Stimulated activated CD8-positive, alpha-beta memory T cell treated with anti-CD3 and anti-CD28 coated beads, Interleukin-7, amount 100 ng/mL, for 1 hour (primary cell): ENCODE measurements at places on chromosomes 6 and 20.

DNA sequence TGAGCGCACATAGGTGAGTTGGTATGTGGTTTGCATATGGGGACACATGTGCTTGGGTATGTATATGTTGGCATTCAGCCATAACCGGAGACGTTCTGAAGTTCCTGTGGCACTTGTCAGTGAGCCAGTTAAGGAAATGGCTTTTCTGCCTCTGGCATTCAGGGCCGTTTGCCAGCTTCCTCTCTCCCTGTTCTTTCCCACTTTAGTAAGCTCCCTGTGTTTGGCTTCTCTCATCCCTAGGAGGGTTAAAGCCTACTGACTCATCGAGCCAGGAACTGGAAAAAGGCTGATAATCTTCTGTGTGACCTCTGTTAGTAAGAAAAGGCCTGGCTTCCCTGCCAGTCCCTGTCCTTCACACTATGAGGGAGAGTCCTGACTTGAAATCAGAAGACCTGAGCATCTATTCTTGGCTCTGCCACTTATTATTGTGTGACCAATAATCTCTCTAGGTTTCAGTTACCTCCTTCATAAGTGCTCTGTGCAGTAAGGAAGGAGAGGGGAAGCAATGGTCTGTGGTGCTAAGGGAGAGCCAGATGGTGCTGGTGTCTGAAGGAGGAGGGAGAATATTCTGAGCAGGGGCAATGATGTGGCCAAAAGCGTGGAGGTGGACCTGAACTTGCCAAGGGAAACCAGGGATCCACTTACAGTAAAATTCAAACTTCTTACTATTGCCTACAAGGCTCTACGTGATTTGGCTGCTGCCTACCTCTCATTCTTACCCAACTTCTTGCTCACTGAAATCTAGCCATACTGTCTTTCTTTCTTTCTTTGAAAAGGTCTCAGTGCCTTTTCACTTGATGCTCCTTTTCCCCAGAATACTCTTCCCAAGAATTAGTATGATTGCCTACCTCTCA, 31.4 kb downstream of the ACSS2 start:
- DNase-seq = no peak

DNA sequence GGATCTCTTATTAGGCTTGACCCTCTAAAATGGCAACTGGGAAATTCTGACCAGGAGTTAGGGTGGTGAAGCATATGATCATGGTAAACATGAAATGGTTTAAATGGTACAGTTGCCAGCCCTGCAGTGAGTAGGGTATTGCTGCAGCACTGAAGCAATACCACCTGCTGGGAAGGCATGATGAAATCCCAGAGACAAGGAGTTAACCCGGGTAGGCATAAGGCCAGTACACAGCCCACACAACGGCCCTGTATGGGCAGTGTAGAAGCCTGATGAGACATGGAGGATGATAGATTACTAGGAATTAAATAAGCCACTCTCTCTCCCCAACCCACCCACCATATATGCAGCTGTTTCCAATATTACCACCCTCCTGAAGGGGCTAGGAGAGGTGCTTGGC, 197.4 kb upstream of the MOCS1 start:
- DNase-seq = no peak

DNA sequence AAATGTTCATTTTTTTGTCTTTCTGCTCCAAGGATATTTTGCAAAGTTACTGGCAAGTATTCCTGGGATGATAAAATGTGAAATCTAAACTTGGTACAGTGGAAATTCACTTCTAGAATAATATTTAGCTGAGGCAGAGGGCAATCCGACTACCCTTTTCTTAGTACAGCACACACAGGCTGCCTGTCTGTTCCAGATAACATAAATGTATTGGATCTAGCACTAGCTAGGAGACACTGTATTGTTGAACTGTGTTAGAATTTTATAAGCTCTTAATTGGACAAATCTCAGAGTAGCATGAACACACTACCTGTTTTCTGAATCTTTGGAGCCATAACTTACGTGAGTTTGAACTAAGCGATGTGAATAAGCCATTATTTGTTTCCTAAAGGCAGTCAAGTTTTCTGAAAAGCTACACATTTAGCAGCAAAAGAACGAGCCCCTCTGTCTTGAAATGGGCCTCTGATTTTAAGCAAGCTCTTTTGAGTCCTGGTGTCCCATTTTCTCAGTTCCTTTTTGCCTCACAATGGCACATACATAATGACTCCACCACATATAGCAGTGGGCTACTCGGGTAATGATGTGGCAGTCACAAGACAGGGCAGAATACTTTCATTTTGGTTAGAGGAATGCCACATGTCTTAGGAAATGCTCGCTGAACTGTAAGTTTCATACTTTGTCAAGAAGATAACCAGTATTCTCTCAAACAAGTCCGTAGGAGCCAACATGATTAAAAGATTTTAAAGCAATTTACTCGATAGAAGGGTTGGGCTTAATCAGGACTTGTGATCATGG, 116.5 kb upstream of the ESR1 start:
- DNase-seq = no peak

DNA sequence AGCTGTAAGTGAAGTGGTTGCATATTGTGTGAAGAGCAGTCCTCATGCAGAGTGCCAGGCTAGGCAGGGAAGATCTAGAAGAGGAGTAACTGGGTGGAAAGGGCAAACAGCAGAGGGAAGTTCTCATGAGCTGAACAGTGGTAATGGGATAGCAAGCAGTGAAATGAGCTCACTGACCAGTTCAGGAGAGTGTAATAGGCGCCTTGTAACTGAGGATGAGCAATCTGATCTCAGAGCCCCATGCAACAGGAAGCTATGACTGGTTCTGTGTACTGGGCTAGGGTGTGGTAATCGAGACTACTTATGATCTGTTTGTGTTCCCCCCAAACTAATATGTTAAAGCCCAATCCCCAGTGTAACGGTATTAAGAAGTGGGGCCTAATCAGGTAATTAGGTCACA, 98.6 kb downstream of the RFX6 start:
- DNase-seq = no peak

- peak; percentile 68 for DNase-seq
Observed at GRCh38 chr6:29723262-29723665, at the start of gene HLA-F. HLA-F (plus strand) TSS chr6:29723434; CDS start chr6:29723464, 30 bp downstream.

DNA sequence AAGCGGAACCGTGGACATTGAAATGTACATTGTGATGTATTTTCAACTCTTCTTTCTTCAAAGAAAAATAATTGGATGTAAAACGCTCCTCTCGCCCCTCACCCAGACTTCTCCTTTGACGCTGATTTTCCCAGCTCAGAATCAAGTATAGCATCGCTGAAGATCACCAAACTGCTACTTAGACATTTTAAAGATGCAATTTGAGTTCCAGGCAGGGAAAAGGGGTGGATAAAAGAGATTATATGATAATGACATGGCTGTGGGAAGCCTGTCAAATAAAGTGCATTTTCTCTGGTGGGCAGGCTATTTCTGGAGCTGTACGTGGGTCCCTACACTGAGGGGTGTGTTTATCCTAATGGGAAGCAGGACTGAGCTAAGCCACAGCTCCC, 240.4 kb downstream of the CDC5L start:
- no peak for DNase-seq

DNA sequence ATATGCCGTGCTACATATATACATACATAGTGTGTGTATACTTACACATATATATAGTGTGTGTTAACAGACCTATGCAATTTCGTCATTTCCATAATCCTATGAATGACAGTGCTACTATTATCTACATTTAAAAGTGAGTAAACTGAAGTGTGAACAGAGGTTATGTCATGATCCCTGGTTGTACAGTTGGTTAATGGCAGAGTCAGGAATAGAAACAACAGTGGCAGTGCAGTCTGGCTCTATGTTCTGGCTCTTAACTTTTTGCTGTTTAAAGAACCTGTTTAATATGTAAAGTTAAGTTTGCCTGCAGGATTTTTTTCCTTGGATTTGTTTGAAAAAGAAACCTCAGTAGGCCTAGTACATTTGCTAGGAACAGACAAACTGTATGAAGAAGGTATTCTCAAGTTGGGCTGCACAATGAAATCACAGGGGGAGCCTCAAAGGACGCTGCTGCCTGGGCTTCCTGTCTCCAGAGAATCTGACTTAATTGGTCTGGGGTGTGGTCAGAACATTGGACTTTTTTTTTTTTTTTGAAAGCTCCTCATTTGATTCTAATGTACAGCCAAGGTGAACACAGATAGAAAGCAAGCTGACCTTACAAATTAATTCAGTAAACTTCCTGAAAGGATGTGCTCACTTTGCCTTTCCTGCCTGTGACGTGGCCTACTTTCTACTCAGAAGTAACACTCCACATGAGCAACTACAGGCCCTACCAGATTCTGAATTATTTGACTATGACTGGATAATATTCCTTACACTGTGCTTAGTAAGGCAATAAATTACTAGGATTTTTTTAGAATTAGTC, 29.4 kb downstream of the PLCB1 start:
- no peak for DNase-seq

DNA sequence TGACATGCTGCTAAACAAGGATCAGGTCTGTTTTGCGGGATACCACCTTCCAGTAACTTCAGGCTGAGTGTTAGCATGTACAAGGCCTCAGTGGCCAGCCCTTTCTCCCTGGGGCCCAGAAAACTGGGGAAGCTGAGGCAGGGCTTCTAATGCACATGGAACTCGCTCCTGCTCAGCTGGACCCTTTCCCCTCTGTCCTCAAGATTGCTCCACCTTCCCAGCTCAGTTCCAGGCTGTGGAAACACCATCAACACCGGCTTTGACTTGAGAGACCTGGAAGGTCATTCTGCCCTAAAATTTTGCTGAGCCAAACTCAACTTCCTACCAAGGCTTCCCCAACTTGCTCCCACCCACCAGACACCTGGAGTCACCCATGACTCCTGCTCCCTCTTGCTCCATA, 4.2 kb upstream of the BLCAP start:
- DNase-seq = no peak

- no peak for DNase-seq
Observed at GRCh38 chr6:142271476-142271875, 30.3 kb upstream of the ADGRG6 start.

DNA sequence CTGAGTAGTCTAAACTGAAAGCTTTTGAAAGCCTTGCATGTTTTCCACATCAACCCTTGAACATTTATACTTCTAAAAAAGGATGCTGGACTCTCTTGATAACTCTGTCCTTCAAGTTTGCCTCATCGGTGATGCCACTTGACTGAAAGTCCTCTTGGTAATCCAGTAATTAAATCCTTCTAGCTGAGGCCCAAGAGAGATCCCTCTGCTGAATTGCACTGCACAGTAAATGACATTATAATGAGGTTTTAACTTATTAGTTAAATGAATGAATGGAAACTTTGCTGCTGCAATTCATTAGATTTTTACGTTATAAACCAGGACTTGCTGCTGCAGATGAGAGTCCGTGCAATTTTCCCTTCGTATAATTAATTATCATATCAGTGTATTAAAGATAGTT, 363.9 kb upstream of the FLRT3 start:
- no peak for DNase-seq

GRCh38 chr6:39339096-39339867, 16.8 kb upstream of the KCNK16 start:
- no peak for DNase-seq

GRCh38 chr20:53379014-53379832, 214.4 kb downstream of the ZNF217 start:
- no peak for DNase-seq

GRCh38 chr20:10708351-10709185, 34.8 kb upstream of the JAG1 start:
- DNase-seq = no peak

DNA sequence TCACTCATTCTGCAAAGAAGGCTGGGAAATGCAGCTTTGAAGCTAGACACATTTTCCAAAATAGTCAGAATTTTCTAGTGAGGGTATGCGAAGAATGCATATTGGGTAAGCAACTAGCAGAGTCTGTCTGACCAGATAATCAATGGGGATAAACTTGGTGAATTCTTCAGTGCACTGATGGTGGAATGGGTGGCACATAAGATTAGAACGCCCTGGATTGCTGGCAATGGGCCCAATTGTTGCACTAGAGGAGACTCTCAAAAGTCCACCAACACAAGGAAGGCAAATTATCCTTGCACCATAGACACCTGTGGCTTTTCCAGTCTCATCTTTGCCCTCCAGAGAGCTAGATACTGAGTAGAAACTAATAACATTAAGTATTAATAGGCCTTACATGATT, 167.6 kb downstream of the PTPRT start:
- DNase-seq = no peak

- no peak for DNase-seq
Observed at GRCh38 chr6:110329348-110329713, 28.8 kb downstream of the METTL24 start.

GRCh38 chr6:123189816-123190215, 193.8 kb downstream of the CLVS2 start:
- DNase-seq = no peak

DNA sequence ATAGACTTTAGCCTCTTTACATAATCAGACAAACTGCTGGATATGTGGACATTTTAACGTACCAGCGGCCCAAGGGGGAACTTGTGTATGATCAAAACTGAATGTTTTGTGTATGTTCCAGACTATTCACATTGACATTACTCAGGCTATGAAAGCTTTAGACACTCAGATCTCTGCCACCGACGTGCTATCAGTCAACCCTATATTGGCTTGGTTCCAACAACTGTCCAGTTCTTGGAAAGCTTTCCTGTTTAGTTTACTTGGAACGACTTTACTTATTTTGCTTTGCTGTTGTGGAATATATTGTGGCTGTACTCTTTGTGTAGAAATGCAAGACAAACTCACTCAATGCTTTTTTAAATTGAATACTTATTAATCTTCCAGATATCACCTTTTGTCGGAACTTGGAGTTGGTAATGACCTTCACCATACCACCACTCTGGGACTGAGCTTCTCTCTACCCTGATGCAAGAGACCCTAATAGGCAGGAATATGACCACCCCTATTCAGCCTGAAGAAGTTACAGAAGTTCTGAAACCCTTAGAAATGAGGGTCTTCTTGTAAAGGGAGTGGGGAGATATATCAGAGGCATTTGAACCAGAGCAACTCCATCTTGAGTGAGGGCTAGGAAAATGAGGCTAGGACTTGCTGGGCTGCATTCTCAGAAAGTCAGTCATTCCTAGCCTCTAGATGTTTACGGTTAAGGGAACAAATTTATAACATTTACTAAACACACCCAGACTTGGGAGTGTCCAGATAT, 49.0 kb upstream of the PAX1 start:
- DNase-seq = no peak

DNA sequence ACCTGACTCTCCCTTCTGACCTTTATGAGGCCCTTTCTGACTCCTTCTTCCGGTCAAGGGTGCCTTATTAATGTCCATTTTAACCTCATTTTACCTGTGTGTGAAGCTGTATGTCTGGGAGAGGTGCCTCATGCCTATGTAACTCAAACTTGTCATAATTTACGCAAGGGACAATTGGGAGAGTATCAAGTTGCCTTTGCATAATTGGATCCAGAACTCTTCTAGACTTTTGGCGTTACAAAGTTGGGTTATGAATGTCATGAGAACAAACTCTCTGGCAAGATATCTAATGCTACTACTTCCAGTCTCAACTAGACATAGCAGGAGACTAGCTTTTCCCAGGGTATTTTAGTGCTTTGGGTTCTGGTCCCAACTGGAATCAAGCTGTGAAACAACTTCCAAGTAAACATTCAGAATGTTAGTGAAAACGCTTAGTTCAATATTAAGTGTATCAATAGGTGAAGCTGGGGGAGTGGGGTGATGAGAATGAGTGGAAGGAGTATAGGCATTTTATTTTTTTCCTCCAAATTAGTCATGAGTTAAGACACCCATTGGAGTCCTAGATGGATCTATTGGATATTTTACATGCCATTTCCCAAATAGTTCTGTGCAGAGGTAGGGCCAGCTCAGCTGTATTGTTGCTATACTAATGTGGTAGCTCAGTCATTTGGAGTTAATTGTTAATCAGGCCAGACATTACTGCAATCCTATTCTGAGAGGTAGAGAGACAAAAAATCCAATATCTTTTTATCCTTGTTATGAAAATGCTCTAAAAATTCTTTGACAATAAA, 159.9 kb downstream of the TFAP2B start:
- DNase-seq = no peak

GRCh38 chr20:3014179-3014578, 29.2 kb upstream of the GNRH2 start:
- no peak for DNase-seq
